Stimulated activated CD8-positive, alpha-beta memory T cell treated with anti-CD3 and anti-CD28 coated beads, Interleukin-7, amount 100 ng/mL, for 4 hours (primary cell): ENCODE measurements at places on chromosomes 4 and X.

- DNase-seq: no peak
Observed at GRCh38 chrX:3175659-3176438, 134.6 kb downstream of the ARSF start.

- DNase-seq: no peak
Observed at GRCh38 chr4:166682200-166682599, 552.1 kb downstream of the SPOCK3 start.

DNA sequence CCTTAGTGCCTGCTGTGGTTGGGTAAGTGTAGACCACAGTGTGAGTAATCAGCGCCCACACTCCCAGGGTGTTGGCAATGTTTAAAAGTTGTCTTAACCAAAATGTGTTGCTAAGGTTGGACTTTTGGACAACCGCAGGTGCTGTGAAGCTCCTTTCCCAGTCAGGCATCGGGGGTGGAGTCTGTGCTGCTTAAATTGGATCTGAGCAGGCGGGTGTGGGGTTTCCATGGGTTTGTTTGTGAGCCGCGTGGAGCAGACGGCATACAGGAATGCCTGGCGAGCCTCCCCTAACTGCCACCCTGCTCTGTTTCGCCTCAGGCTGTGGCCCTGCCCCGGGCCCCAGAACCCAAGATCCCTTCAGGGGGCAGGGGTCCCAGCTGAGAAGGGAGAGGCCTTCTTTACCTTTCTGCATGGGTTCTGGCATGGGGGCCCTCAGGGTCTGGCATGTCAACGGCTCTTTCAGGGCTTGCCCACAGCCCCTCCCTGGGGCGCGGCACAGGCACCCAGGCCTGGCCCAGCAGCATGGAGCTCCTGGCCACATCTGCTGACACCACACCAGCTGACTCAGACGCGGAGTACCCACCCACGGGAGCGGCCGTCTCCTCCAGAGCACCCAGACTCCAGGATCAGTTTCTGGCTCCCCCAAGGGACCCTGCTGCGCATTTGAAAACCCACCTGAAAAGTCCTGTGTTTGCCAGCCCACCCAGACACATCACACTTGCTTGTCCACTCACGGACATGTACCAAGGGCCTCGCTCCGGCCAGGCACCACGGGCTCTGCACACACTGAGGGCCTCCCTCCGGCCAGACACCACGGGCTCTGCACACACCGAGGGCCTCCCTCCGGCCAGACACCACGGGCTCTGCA, 5.1 kb upstream of the SPON2 start:
- peak; percentile 45 for DNase-seq

DNA sequence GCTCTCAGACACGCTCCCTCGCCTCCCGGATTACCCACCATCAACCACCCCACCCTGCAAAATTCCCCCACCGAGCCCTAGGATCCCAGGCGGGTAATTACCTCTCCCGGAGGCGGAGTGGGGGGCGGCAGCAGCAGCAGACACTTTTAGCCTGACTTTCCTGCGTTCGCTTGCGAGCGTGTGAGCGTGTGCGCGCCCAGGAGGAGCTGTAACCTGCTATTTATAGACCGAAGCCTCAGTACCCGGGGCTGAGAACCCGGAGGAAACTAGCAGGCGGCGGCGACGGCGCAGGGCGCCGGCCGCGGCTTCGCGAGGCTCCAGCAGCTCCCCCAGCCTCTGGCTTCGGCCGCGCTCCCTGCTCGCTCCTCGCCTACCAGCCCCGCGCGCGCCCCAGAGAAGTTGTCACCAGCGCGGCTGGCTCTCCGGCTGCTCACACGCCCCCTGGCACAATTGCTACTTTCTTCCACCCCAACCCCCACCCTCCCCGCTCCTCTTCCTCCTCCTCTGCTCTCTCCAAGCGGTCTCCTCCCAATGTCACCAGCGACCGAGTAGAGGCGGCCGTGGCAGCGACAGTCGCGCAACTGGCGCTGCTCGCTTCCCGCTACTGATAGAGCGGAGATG, at the start of gene INPP4B:
Gene INPP4B (minus strand): TSS at position 194 of the 621 bp plus-strand sequence.
- no peak for DNase-seq

DNA sequence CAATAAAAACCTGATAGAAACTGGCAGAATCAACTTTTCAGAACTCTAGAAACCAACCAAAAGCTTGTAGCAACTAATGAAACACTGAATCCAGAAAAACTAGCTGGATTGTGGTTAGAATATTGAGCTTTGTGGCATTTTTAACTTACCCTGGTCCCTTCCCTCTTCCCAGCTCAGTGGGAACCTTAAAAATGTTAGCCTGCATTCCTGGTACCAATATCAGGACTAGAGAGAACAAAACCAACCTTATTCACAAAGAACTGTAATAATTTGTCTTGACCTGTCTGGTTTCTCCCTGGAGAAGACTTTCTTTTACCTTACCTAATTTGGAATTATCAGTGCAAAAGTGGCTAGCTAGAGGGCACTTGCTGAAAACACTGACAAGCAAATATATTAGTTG, 21.2 kb downstream of the SH3D19 start:
- DNase-seq: no peak

DNA sequence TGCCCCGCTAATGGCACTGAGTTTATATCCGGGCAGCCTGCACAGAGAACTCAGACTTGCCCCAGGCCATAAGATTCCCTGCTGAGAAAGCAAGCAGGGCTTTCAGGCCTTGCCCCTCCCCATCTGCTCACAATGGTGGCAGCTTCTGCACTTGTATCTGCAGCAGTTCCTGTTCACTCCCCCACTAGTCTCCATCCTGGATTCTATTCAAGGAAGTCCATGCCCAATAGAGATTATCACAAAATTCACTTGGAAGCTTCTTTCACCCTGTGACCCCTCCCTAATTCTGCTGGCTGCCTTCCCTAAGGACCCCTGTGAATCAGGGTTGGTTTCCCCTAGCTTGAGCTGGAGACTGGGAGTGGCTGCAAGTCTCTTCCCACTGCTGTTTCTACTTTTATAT, 34.5 kb upstream of the UCP1 start:
- no peak for DNase-seq

- peak; percentile 16 for DNase-seq
Observed at GRCh38 chr4:2714061-2714770, 41.9 kb downstream of the TNIP2 start.

DNA sequence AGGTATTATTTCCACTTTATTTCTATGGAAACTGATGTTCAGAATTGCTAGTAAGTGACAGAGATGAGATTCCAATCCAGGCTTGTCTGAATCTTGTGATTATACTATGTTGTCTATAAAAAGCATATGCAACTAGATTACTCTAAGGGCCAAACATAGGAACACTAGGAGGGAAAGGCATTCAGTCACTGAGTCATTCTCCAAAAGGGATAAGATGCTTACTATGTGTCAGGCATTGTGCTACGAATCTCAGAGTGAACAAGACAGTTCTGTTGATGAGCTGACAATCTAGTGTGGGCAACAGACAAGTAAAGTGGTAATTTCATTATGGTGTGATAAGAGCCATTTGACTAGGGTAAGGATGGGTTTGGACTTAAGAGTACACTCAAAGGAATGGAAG, 77.2 kb downstream of the RASL11B start:
- no peak for DNase-seq
